ENCODE measurements at places on chromosomes 1 and 21.

GRCh38 chr1:154418923-154419619 lies 13.9 kb downstream of the IL6R start:
- DNase-seq = no peak

- DNase-seq = no peak
Measured at GRCh38 chr1:147264158-147264768, 21.8 kb downstream of the CHD1L start.

- no peak for DNase-seq
Measured at GRCh38 chr21:21268885-21269284, 270.7 kb downstream of the NCAM2 start.

DNA sequence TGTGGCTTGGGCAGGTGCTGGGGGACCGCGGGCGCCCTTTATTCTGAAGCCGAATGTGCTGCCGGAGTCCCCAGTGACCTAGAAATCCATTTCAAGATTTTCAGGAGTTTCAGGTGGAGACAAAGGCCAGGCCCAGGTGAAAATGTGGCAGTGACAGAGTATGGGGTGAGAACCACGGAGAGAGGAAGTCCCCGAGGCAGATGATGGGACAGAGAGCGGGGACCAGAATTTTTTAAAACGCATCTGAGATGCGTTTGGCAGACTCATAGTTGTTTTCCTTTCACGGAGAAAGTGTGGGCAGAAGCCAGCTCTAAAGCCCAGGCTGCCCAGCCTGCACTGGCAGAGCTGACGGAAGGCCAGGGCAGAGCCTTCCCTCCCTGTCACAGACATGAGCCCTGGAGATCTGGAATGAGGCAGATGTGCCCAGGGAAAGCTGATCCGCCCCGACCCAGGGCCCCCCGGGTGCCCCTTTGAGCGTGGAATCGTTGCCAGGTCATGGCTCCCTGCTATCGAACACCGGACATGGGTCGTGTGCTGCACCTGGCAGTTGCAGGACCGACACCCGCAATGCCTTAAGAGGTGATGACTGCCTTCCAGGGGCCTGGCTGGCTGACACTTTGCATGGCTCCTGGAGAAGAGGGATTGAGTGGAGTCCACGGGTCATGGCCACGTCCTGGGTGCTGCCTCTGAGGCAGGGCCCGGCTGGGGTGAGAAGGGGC lies 6.5 kb upstream of the SLX9 start:
- DNase-seq = no peak

GRCh38 chr1:193417945-193418744 lies 231.7 kb upstream of the B3GALT2 start:
- no peak for DNase-seq

DNA sequence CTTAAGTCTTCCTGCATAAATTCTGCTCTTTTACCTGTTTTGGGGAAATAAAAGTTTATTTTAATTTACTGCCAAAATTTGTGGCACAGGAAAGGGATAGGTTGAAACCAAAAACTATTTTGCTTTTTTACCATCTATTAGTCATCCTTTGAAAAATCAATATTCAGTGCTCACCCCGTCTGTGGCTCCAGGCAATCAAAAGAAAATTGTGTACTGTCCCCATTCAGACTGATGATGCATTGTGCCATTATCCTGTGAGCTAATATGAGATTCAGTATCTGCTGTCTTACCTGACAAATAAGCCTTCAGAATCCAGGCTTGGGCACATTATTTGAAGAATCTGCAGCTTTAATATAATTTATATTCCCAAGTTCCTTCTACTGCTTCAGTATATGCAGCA lies 650.7 kb downstream of the KIF26B start:
- DNase-seq = no peak

DNA sequence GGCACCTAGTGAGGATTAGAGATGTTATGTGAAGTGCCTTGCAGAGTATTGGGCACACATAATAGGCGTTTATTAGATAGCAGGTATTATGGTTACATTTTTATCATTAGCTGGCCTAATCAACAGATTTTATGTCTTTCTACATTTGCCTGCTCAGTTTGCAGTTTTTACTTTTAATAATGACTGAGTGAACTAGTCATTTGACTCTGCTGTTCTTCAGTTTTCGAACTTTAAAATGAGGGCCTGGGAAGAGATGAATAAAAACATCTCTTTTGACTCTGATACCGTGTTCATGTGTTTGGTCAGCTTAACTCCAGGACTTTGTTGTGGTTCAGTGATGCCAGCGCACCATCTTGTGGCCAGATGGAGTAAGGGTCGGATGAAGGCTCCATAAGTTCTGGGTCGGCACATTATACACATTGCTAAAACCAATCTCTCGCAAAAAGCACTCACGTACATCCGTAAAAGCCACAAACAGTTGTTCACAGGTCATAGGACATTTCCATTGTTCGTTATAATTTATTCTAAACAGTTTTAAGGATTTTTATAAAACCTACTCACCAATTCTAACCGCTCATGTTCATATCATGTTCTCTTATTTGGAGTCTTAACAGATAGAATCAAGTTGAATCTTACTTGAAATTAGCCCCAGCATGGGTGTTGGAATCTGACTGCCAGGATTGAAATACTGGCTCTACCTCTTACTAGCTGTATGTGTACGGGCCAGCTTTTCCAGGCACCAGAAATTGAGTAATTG lies 78.4 kb upstream of the GPR88 start:
- peak; percentile 76 for DNase-seq

DNA sequence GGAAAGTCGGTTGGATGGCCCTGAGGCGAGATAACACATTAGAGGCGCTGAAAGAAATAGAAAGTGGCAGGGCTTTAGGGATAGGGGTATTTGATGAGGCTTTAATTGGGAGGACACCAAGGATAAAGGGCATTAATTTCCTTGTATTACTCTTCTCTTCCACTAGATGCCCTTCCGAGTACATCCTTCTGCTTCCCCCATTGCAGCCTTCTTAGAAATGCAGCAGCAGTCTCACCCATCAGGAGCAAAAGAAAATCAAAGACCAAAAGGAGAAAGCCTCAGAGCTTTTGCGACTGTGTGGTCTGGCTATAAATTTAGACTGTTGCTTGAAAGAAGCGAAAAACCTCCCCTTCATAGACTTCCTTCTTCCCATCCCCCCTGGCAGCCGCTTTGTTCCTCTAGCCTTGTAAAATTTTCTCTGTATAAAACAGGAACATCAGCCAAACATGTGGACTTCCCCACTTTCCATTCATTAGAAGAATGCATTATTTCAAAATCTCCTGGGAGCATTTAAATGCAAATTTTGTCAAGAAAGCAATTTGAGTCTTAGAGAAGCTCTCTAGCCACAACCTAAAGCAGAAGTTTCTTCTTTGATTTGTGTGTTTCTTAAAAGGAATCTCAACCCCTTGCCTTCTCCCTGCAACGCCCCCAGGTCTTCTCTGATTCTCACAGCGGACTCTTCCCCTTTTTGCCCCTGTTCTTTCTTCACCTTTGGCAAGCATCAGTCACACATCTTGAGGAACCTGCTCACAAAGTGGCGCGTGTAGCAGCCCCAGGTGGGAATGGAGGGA lies 76.6 kb downstream of the NDUFS5 start:
- DNase-seq = peak; percentile 79

DNA sequence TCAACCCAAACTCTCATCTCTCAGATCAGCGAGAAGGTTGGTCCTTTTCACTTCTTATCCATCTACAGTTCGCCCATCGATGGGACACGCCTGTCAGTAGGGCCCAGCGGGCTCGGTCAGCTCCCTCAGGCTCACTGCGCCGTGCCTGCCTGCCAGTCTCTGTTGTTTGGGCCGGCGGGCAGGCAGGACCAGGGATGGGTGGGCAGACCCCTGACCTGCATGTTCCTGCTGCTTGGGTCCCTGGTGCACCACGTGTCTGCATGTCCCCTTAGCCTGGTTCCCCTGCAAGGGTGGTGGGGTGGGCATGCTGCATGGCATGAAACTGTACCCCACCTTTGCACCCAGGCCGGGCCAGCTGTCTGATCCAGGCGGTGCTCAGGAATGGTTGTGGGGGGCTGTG lies 52.4 kb downstream of the PTPRF start:
- DNase-seq = no peak

DNA sequence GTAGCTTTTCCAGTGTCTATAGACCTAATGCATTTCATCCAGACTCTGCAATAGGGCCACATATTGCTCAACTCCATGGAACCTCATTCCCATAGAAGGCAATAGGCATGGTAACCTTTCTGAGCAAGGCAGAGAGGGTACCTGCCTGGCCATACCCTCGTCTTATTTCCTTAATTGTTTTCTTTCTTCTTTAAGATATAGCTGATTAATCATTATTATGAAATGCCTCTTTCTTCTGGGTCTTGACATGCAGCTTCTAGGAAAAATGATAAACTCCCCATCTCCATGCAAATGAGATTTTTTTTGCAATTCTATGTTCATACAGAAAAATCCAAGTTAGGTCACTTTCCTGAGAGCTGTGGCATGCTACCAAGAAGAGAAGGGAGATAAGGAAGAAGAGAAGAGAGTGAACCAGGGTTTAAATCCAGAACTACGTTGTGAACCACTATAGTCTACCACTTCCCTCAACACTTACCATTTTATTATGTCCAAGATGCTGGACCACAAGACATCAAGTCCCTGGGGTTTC lies 33.0 kb upstream of the IL20 start:
- DNase-seq = no peak

GRCh38 chr1:37479255-37480124 lies 5.1 kb downstream of the ZC3H12A start:
- peak; percentile 70 for DNase-seq

DNA sequence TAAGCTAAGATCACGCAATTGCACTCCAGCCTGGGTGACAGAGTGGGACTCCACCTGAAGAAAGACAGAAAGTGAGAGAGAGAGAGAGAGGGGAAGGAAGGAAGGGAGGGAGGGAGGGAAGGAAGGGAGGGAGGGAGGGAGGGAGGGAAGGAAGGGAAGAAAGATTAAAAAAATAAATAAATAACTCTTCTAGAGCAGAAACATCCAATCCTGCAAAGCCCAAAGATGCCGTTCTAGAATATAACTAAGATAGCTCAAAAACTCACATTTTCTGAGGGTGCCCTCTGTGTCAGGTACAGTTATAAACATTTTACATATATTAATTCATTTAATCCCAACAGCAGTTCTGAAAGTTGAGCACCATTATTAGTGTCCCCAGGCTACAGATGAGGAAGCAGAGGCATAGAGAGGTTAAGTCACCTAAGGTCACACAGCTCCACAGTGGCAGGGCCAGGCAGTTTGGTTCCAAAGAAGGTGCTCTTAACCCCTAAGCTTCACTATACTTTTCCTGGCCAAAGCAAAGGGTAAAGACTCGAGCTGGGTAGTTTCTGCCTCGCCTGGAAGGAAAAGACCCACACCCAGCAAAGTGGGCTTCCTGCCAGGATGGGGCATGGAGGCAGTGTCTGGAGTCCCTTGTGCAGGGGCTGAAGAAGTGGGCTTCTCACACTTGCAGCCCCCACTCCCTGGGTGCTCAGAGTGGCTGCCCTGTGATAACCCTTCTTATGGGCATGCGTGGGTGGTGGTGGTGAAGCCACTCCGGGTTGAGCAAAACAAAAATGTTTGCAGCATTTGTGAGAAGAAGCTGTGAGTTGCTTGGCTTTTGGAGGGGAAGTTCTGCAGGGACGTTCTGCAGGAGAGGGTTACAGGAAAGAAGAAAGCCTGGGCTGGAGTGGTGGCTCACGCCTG lies 7.9 kb upstream of the PIK3CD start:
- no peak for DNase-seq

DNA sequence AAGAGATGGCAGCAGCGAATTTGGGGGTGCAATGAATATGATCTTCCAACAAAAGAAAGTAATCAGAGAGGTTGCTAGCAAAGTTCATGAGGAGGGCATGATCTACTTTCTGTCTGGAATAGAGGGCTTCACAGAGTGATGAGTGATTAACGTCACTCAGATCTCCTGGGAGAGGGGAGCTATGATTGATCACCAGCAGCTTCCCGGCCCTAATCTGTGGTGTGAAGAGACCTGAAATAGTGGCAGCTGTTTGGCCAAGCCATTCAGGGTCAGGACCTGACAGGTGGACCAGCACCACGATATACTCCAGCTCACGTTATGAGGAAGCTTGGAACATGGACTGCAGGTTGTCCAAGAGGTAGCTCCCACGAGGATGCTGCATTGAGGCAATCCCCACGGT lies 19.9 kb upstream of the TMEM183A start:
- no peak for DNase-seq

DNA sequence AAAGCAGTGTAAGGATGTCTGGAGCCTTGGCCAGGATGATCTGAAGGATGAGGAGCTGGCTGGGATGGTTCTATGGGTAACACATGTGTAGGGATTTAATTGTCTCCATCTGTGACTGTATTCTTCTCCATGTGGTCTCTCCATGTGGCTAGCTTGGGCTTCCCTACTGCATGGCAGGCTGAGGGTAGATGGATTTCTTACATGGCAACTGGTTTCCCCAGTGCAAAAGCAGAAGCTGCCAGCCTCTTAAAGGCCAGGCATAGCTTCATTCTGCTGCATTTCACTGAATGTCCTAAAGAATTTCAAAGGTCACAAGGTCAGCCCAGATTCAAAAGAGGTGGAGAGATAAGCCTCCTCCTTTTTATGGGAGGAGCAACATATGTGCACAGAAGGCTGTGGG lies 61.7 kb downstream of the XCL2 start:
- DNase-seq = no peak

DNA sequence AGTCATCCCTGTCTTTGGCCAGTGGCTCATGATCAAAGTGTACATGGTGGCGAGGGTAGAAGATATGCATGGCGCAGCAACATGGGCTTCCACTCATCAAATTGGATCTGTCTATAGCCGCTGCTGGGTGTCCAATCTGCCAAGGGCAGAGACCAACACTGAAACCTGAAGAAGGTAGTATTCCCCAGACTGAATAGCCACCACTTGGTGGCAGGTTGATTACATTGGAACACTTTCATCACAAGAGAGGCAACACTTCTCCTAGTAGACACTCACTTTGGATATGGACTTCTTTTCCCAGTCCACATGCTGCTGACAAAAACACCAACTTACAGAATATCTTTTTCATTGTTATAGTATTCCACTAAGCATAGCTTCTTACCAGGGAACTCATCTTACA lies 22.4 kb upstream of the PPM1J start:
- DNase-seq = no peak
